WERI-Rb-1 (cell line): ENCODE measurements at places on chromosomes 7 and 10.

DNA sequence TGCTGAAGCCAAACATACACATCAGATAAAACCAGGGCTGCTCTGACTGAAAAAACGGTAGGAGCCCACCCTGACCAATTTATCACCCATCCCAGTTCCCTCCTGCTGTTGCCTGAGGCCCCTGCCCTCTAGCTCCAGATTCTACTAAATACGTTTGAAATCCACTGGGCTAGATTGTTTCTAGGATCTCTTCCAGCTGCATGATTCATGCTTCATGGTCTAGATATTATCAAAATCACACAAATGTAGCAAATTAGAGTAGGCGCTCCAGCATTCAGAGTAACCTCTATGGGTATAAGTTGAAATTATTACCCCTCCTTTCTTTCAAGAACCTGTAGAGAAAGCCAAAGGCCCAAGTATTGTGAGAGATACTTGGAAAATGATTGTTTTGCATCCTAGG is 151.2 kb upstream of the FAM13C start:
- no peak for DNase-seq

GRCh38 chr7:38673795-38674194 is 42.6 kb upstream of the AMPH start:
- DNase-seq, result no peak

- no peak for DNase-seq
These were observed 199.4 kb downstream of the GRID1 start for GRCh38 chr10:86167121-86167761.

GRCh38 chr7:6228361-6229229 is 43.8 kb downstream of the CYTH3 start:
- no peak for DNase-seq

- no peak for DNase-seq
These were observed 79.7 kb upstream of the PODXL start for GRCh38 chr7:131636092-131636491.

- no peak for DNase-seq
These were observed 533 bp upstream of the DMTF1 start for GRCh38 chr7:87151729-87152111.

GRCh38 chr10:90847436-90847835 is 10.4 kb downstream of the HTR7 start:
- DNase-seq, result no peak
